CD4-positive, alpha-beta T cell treated with Interleukin-10 for 1 hour (primary cell): ENCODE measurements at places on chromosomes 13 and 19.

GRCh38 chr19:5621311-5621944, 1.1 kb downstream of the SAFB2 start:
- no peak for DNase-seq

- DNase-seq = peak; percentile 78
These were observed 8.6 kb upstream of the NUP62 start for GRCh38 chr19:49937750-49938381.

- DNase-seq = no peak
These were observed 62.4 kb downstream of the MBD3L2B start for GRCh38 chr19:6958791-6959190.

GRCh38 chr19:2477141-2477710, 1.3 kb downstream of the GADD45B start:
- no peak for DNase-seq

DNA sequence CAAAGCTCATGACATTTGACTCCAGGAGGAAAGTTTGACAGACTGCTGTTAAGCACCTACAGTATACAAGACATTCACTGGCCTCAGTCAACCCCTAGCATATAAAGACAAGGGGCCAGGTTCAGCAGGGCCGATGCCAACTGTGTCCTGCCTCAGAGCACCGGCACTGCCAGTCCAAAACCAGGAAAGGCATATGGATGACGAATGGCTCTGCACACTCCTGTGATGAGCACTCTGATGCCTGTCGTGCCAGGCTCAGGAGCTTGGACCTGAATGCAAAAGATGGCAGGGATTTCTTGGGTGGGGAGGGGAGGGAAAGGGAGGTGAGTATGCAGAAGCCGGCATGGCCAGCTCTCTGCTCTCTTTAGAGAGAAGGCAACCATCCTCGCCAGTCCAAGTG, 38.9 kb downstream of the COL4A1 start:
- DNase-seq = no peak

- no peak for DNase-seq
These were observed 418.4 kb downstream of the EFNB2 start for GRCh38 chr13:106117035-106117434.

GRCh38 chr13:97875218-97875617, 78.3 kb upstream of the IPO5 start:
- DNase-seq = no peak

DNA sequence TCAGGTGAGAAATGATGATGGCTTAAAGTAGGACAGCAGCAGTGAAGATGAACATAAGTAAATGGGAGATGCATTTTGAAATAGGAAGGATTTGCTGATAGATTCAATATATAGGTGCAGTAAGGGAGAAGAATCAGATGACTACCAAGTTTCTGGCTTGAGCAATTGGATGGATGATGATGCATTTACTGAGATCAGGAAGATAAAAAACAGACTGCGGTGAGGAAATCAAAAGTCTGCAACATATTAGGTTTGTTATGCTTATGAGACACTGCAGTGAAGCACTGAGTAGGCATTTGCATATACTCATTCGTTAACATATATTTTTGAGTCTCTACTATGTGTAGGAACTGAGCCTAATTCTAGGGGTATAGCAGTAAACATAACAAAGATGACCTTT, 184.2 kb downstream of the LACC1 start:
- DNase-seq = no peak

DNA sequence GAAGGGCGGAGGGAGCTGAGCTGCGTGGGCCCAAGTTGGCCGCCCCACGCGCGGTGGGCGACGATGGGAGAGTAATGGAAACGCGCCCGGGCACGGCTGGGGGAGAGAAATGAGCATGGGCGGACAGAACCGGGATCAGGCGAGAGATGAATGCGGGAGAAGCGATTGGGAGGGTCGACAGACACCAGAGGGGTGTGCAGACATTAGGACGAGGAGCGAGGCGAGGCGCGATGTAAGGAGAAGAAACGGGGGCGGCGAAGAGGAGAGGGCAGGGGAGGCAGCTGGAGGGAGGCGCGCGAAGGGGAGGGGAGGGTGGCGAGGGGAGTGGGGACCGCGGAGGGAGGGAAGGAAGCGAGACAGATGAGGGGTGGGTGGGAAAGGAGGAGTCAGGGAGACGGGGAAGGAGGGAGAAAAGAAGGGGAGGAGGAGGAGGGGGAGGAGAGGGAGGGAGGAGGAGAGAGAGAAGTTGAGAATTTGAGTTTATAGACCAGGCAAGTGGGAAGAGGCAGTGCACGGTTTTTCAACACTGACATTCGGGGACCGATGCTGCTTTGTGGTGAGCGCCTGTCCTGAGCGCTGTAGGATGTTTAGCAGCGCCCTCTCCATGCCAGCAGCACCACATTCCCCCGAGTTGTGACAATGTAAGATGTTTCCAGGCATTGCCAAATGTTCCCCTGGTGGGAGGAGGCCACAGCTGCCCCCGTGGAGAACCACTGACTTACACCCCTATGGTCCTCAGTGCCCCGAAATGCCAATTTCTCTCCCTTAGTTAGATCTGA, at the start of gene SHISA7:
Gene SHISA7 (minus strand): TSS at position 256 of the 779 bp plus-strand sequence. CDS start 437 bp downstream, outside the sequence.
- no peak for DNase-seq

- no peak for DNase-seq
These were observed 135.3 kb upstream of the FNDC3A start for GRCh38 chr13:48840366-48840765.

GRCh38 chr19:3413796-3414327, 47.5 kb downstream of the NFIC start:
- no peak for DNase-seq

DNA sequence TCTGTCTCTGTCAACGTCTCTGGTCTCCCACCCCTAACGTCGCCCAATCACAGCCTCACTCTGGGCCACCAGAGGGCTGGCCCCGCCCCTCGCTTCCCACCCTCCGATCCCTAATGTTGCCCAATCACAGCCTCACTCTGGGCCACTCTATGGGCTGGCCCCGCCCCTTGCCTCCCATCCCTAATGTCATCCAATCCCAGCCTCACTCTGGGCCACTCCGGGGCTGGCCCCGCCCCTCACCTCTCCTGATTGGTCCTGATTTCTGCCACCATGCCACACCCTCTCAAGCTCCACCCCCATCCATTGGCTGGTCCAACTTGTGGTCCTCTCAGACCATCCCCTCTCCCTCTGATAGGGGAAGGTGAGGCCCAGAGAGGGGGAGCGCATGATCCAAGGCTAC, 24.9 kb downstream of the CELF5 start:
- DNase-seq = no peak

DNA sequence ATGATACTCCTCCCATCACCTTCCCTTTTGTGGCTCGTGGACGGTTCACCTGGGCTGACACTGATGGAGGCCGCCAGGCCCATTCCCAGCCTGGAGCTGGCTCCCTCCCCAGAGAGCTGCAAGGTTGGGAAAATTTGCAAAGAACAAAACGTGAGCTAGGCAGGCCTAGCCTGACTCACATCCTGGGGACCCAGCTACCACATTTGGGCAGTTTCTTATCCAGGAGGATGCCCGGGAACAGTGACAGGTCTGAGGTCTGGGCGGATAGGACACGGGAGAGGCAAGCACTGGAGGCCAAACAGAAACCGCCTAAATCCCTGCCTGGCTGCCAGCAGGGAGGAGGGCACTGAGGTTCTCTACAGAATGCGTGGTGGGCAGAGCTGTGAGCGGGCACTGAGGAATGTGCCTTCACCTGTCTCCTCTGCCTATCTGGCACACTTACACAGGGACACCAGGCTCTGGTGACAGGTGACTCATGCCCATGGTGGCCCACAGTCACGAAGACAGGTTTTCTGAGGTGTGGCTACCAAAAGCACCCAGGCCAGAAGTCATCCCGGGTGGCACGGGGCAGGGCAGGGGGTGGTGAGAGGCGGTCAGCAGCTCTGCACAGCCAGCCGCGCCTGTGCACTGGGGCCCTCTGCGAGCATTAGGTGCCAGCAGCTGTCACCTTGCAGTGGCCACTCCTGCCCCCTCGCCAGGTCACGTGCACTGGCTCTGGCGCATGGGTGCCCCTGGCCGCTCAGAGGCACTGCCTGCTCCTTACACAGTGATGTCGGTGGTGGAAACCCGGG, 23.2 kb downstream of the SH3GL1 start:
- DNase-seq = no peak

DNA sequence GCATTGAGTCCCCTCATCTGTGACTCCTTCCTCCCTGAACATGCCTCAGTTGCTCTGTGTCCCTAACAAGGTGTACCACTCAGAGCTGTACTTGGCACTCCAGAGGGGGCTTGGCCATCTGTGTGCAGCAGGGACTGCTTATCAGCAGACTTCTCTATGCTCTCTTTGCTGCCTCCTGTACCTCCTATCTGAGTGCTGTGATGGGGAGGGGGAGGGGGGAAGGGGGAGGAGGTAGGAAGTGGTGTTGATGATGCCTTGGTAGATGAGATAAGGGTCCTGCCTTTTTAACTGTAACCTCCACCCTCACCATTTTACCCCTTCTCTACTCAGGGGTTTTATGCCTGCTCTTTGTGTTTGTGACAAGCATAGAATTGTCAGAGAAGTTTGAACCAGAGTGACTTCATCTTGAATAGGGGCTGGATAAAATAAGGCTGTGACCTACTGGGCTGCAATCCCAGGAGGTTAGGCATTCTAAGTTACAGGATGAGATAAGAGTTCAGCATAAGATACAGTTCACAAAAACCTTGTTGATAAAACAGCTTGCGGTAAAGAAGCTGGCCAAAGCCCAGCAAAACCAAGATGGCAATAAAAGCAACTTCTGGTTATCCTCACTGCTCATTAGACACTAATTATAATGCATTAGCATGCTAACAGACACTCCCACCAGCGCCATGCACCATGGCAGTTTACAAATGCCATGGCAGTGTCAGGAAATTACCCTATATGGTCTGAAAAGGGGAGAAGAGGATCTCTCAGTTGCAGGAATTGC, 13.2 kb downstream of the PCDH8 start:
- DNase-seq = no peak

DNA sequence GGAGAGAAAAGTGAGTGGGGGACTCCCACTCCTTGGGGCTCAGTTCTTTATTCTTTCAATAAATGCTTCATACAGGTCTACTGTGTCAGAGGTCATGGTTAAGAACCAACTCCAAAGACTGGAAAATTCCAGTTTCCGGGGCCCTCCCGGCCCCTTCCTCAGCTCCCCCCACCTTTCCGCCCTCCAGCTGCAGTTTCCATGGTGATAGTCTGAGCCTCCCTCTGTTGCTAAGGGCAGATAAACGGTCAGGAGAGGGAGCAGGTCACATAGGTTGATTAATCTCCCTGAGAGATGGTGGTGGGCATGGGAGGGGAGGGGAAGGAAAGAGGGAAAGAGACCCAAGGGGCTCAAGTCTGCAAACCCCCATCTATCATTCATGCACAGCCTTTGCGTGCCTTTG, 131.5 kb upstream of the USP29 start:
- DNase-seq = no peak

DNA sequence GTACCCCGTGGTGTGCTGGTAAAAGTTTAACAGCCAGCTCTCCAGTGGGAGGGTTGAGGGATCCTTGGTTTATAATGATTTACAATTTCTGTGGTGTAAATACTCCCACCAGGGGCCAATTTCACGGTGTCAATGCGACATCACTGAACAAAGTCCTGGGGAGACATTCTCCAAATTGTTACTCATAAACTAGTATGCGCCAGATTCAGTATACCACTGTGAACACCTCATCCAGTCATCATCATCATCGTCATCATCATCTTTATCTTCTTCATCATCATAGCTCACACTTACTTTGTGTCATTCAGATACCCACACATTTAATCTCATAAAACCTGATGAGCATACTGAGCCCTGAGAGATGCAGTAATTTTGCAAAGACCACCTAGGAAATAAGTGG, 17.2 kb upstream of the TNFSF14 start:
- no peak for DNase-seq

- no peak for DNase-seq
These were observed 420.4 kb downstream of the NDFIP2 start for GRCh38 chr13:79901336-79901735.

GRCh38 chr13:45300190-45300985, 40.6 kb downstream of the TPT1 start:
- no peak for DNase-seq

GRCh38 chr13:53198017-53198416, 169.4 kb downstream of the OLFM4 start:
- no peak for DNase-seq

- DNase-seq = no peak
These were observed 2.6 kb downstream of the ISYNA1 start for GRCh38 chr19:18435178-18435841.

DNA sequence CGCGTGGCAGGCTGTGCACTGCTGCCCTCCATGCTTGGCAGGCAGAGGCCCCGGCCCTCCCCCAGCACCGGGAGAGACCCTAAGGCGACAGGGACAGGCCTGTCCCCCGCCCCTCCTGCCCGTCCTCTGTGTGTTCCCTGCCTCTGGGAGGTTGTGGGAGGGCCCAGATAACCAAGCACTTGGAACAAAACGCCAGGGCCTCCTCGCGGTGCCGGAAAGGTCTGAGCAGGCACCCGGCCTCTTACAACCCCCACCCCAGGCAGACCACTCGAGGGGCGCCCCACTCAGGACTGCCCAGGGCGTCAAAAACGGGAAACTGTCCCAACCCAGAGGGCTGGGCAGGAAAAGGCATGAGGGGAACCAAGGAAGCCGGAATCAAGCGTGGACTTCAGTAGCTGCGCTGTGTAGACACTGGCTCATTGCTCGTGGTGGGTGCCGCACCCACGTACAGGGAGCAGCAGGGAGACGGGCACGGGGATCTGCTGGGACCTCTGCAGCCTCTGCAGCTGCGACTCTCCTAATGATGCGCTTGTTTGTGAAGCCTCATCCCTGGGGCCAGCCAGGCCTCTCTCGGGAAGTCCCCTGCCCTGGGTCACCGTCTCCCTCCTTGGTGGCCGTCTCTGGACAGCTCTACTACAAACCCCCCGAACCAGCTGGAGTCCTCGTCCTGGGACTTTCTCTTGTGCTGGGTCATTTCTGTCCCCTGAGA, 20.0 kb downstream of the GNA11 start:
- no peak for DNase-seq

DNA sequence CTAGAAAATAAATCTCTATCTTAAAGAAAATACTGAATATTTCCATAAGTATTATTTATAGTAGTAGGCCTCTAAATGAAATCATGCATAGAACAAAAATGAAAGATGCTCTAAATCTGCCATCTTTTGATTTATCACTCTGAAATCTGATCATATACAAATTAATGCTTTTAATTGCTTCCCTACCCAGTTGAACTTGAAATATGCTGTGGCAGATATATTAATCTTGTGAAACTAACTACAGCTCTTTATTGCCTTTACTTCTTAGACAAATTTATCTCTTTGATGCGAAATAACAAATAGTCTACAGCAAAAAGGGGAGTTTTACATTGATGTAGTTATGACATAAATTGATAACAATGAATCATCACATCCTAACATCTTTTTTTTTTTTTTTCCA, 510.7 kb upstream of the SLITRK6 start:
- DNase-seq = no peak

GRCh38 chr19:36128392-36128736, 11.5 kb upstream of the CAPNS1 start:
- DNase-seq = no peak

- DNase-seq = no peak
These were observed 238.3 kb upstream of the KLF12 start for GRCh38 chr13:74372511-74372910.

- no peak for DNase-seq
These were observed 43.0 kb downstream of the CEP89 start for GRCh38 chr19:32928806-32929205.

GRCh38 chr13:110228936-110229904, 77.7 kb downstream of the COL4A1 start:
- no peak for DNase-seq

- DNase-seq = no peak
These were observed 20.6 kb downstream of the ELAVL3 start for GRCh38 chr19:11460207-11460606.

GRCh38 chr13:52399708-52400107, 6.3 kb downstream of the THSD1 start:
- peak; percentile 19 for DNase-seq
